ENCODE measurements at places on chromosomes 3 and 15.

DNA sequence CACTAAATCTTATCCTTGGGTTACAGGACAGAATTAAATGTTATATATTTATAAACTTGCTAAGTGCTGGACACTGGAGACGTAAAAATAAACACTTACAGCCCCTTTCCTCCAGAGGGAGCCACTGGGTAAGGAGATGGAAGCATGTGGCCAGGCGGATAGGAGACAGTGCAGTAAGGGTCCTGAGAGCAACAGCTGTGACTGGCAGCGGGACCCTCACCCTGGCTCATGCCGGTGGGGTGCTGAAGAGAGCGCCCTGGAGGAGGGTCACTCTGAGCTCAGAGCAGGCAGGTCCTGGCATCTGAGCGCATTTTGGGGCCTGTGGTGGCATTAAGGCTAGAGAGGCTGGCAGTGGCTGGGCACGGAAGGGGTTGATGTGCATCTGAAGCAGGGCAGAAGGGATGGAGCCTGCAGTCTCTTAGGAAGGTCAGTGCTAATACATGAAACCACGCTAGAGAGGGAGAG lies 16.0 kb downstream of the SEC61A1 start:
- no peak for DNase-seq

GRCh38 chr15:61680260-61681037 lies 379.8 kb downstream of the VPS13C start:
- DNase-seq = no peak

- no peak for DNase-seq
Measured at GRCh38 chr15:80461356-80462095, 57.3 kb downstream of the ARNT2 start.

DNA sequence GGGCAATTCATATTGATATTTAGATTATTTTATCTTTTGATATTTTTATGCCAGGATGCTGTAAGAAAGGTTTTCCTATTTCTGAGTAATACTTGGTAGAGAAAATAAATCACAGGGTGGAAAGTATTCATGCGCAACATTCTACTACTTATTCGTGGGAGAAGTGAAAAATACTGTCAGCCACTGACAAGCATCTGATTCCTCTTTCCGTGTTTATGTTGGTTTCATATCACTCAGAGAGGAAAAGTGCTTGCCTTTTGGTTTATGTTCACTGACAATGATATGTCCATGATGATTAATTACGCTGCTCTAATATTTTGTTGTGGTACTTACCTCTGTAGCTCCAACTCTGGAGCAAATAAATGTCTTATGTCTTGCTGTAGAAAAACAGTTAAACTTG lies 429.4 kb downstream of the EDEM1 start:
- DNase-seq = no peak

GRCh38 chr15:70186152-70186551 lies 88.4 kb upstream of the TLE3 start:
- DNase-seq = no peak

DNA sequence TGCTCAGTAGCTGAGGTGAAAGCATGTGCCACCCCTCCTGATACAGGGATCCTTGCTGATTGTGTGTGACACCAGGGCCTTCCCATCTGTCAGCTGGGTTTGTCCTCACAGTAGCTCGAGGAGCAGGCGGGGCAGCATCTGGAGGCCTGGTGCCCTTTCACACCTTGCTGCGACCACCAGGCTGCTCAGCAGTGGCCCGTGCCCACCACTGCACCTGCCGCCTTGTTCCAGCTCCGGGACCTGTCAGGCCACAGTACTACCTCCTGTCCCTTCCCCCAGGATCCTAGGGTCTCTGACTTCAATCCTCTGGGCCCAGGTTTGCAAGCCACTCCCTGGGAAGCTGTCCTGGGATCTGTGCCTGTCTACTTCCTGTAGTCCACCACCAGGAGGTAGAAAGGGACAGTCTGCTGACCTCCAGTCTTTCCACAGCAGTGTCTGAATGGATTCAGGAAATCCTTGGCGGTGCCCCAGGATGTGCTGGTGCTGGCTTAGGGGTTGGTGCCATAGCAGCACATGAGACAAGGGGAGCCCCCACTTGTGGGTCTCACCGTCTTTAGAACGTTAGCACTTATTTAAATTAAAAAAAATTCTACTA lies 27.5 kb downstream of the APBA2 start:
- DNase-seq = no peak

- DNase-seq = no peak
Measured at GRCh38 chr3:37645517-37646380, 215.9 kb upstream of the CTDSPL start.

DNA sequence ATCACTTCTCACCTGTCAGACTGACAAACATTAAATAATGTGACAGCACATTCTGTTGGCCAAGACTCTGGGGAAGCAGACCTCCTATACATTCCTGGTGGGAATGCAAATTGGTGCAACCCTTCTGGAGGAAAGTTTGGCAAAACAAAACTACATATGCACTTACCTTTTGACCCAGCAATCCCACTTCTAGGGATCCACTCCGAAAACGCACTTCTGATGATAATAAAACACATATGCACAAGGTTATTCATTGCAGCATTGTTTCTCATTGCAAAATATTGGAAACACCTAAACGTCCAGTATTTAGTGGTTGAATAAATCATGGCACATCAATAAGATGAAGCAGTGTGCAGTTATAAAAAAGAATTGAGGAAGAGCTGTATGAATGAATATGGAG lies 145.5 kb upstream of the ABHD17C start:
- no peak for DNase-seq

DNA sequence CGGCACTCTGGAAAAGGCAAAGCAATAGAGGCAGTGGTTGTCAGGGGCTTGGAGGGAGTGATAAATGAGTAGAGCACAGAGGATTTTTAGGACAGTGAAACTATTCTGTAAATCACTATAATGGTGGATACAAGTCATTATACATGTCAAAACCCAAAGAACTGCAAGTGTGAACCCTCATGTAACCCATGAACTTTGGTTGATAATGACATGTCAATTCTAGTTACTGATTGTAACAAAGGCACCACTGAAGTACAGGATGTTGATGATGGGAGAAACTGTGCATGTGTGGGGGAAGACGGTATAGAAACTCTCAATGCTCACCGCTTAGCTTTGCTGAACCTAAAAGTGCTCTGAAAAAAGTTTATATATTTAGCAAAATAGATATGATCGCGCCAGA lies 36.0 kb downstream of the BTLA start:
- no peak for DNase-seq

DNA sequence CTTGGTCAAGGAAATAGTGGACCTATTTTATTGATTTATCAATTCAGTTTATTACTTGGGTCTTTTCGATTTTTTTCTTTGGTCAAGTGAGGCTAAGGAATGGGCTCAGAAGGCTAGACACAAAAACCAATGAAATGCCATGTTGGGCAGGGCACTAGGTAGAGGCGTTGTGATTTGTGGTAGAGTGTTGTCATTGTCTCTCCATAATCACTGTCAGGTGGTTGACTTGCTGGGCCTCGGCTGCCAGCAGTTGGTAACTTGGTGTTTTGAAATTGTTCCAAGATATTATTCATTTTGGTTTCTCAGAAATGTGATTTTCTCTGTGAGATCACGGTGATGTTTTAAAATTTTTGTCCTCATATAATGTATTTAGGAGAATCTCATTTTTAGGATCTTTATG lies 173.6 kb downstream of the KLHL25 start:
- DNase-seq = no peak

DNA sequence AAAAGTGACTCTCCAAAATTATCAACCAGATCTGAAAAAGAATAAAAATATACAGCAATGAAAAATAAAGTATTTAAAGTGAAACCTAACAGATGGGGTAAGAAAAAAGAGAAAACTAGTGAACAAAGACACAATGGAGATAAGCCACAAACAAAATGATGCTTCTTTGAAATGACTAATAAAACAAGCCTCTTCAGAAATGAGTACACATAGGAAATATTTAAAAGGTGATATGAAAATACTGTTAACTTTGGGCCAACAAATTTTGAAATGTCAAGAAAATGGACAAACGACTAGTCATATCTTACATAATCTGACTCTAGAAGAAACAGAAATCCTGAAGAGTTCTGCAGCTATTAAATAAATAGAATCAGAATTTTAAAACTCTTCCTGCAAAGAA lies 164.2 kb downstream of the ERC2 start:
- DNase-seq = no peak

GRCh38 chr15:55861115-55861514 lies 118.2 kb upstream of the PRTG start:
- no peak for DNase-seq

DNA sequence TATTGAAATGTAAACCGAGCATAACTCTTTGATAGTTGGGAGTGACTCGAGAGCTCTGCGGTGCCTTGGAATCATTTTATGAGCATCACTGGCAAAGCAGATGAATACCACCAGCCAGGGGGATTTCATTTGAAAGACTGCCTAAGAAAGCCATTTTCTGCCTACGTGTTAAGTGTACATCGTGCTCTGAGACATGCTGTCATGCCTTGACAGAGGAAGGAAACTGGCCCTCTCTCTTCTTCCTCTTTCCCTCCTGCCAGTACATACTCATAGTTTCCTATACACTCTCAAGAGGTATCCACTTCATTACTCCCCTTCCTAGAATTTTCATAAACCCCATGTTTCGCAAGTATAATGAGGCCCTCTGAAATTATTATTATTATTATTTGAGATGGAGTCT lies 8.8 kb downstream of the BCL2A1 start:
- no peak for DNase-seq

GRCh38 chr3:157089455-157090221 lies 70.3 kb downstream of the CCNL1 start:
- DNase-seq = no peak

DNA sequence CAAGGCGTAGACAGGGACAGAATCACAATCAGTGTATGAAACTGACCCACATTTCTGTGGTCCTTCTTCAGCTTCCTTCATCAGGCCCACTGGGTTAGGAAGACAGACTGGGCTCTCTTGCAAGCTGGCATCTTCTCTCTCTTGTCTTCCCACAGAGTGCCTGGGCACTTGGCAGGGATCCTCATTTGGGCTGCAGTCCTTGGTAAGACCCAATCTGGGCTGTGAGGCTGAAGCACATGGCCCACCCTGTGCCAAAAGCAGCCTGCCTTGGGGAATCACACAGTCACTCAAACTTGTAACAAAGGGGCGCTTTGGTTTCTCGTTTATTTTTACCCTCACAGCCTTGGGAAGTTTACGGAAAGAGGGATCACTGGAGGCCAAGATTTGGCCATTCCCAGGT lies 8.2 kb upstream of the EPHB3 start:
- no peak for DNase-seq

DNA sequence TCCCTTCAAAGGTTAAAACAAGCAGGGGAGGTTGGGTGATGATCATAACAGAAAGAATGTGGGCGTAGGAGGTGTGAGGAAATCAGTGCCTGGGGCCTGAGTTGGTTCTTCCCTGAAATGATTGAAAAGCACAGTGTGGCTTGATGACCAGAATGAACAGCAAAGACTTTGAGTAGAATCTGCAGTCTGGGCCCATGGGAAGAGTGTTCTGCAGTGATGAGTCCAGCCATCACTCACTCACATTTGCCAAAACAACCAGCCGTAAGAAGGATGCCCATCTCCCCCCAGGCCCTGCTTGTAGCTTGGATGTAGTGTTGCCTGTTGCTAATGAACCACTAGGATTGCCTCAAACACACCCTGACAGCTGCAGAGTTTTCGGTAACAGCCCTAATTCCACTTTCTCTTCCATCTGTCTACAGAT lies 67.9 kb downstream of the VGLL3 start:
- DNase-seq = no peak

Data from activated CD8-positive, alpha-beta memory T cell treated with anti-CD3 and anti-CD28 coated beads for 48 hours (primary cell).